Progenitor cell of endocrine pancreas (in vitro differentiated cells): ENCODE measurements at places on chromosomes 7 and 10. TPM values are rescaled to one million over a fixed set of nuclear protein-coding genes. Genes with fewer than 3 reads are reported as not detected.

GRCh38 chr7:31304446-31304845 lies 36.1 kb downstream of the NEUROD6 start:
- DNase-seq = no peak

DNA sequence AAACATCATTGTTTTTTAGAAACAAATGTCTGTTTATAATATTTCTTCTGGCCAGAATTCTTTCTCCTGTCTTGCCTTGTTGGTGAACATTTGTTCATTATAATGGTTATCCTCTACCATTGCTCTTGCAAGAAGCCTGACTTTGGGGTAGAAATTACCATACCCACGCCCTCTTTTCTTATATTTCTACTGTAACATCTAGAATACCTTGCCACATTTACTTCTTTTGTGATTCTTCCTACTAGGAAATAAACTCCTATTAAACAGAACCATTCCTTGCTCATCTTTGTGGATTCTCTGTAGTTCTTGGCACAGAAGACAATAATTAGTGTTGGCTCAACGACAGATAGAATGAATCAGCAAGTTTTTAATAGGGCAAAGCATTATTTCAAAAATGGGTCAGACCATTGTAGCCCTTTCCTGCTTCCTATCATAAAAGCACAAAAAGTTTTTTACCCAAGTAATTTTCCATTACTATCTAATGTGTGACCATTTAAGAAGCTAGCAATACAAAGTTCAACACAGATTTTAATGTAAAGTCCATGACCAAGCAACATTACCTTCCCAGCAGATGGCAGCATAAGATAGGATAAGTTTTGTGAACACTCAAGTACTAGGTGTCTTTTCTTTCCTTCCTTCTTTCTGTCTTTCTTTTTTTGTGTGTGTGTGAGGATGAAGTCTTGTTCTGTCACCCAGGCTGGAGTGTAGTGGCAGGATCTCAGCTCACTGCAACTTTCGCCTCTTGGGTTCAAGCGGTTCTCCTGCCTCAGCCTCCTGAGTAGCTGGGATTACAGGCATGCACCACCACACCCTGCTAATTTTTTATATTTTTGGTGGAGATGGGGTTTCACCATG lies 270.4 kb downstream of the HGF start:
- DNase-seq = no peak

ASAH2 gene
- 6.1 and 6.6 TPM in 2 replicates for total RNA-seq

SH2D4B gene
- total RNA-seq = 0.11 and 0.12 TPM in 2 replicates

GNAT3 gene
- total RNA-seq = not detected in 2 replicates

DNA sequence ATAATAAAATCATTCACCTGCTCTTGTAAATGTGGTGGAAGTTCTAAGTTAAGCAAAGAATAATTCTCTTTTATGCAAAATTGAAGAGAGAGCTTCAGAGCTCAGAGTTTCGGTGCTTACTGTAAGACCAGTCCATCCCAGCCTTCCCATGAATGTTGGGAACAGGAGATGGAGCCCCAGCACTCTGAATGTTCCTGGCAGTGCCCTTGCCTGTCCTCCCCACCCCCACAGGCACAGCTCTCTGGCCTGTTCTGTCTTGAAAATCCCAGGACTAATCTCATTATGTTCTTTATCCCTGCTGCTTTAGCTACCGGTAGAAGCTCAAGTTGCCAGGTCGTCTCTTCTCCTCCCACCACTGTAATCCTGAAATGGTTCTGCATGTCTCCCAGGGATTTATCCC lies 29.1 kb upstream of the LHFPL3 start:
- DNase-seq = no peak

LRMDA gene
- total RNA-seq = 6.5 and 9.7 TPM in 2 replicates

DNA sequence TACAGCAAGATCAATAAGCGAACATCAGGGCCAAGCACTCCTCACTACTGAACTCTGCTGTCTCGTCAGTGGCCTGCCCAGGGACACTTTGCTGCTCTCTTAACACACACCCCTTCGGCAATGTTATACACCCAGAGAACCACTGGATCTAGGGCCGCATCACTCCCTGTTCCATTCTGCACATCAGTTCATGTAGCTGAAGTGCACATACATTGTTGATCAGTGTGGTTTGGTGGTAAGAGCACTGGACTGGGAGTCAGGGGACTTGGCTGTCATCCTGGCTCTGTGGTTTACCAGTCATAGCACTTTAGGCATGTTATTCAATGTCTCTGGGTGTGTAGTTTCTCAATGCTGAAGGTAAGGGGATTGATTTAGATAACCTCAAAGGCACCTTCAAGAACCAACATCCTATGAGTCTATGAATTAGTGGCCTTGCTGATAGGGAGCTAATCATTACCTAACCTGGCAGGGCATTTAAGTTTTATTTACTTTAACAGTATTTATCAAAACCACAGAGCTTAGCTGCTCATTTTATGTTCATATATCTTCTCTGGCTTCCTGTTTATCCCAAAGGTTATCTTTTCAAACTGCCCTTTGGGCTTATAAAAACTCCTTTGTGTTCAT lies 24.8 kb downstream of the DUSP5 start:
- no peak for DNase-seq

GRCh38 chr10:123014772-123015171 lies 6.0 kb downstream of the ACADSB start:
- DNase-seq = no peak

- DNase-seq = no peak
These were observed 3.4 kb downstream of the DNMBP start for GRCh38 chr10:100006243-100006886.

PRKAR2B gene
- total RNA-seq = 19.2 and 20.3 TPM in 2 replicates

- DNase-seq = no peak
These were observed 5.5 kb downstream of the DNTT start for GRCh38 chr10:96309628-96310320.

DNA sequence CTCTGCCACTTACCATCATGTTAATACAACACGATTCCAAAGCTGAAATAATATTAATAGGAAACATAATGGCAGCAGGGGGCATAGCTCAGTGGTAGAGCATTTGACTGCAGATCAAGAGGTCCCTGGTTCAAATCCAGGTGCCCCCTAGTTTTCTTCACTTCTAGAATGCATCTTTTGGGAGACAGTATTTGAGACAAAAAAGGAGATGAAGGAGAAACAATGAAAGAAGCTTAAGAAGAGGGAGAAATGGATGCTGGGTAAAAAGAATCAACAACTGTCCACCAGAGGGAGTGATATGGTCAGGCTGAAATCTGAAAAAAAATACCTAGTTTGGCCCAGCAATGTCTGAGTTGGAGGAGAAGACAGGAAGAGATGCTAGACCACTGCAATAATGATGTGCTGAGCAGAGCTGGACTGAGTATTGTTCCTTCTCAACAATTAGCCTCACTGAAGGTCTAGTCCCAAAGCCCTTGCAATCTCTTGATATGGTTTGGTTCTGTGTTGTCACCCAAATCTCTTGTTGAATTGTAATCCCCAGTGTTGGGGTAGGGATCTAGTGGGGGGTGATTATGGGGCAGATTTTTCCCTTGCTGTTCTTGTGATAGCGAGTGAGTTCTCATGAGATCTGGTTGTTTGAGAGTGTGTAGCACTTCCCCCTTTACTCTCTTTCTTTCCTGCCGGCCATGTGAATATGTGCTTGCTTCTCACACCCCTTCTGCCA lies 48.3 kb downstream of the ZNF783 start:
- DNase-seq = no peak

- peak; percentile 38 for DNase-seq
These were observed 38.1 kb downstream of the CFAP46 start for GRCh38 chr10:132904181-132904813.

GRCh38 chr7:129122078-129122750 lies 22.3 kb upstream of the TSPAN33 start:
- no peak for DNase-seq

DNA sequence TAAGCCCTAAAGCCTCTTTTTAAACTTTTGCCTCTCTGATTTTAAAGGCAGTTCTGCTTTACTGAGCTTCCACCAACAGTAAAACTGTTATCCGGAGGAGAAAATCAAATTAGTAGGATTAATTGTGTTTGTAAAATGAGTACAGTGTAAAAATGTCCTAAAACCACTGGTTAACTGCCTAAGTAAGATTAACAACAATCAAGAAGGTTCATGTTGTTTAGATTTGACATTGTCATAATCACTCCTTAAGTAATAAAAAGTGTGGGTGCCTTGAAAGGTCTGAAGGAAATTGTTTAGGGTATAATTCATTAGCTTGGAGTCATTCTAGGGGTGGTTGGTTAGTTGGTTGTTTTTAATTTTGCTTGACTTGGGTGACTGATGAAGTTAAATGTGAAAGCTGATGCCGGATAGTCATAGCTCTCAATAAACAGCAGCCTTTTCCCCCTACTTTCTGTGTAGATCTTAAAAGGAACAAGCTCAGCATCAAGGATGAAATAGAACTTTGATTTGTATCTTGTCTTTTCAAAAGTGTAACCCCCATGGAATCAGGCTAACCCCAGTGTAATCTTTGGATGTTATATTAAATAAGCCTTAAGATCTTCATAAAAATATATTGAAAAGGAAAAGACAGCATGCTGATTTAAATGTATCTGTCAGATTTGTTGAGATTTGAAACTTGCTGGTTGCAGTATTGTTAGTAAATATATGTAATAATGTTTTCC lies 148.3 kb downstream of the ARID5B start:
- no peak for DNase-seq

- no peak for DNase-seq
These were observed 351.1 kb downstream of the TFEC start for GRCh38 chr7:115679423-115679822.

CALY gene
- 2.3 and 2.5 TPM in 2 replicates for total RNA-seq

DNA sequence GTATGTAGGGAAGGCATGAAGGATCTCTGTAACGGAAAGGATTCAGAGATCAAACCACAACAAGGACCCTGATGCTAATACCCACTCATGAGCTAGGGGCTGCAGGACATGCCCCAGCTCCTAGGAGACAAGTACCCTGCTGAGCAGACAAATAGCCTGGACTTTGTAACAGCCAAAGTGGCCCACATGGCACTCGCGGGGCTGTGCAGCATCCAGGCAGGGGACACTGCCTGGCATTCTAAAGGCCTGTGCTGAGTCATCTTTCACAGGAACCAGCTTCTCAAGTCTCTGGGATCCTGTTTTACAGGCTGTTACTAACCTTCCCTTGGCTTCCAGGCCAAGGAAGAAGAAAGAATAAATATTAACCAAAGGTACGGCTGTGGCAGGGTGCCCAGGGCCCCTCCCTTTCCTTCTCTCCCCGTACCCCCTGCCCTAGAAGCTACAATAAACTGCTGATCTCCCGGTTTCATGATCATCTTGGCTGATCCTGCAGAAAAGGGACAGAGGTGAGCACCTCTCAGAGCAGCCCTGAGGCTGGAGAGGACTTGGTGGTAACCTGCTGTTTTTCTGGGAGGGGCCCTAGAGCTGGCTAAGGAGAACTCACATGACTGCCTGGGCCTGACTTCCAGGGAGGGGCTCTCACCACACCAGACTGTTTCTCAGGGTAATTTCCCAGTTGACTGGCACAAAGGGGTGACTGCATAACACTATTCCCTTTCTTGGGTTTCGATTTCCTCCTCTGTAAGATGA lies 4.2 kb upstream of the RPEL1 start:
- DNase-seq = no peak

- no peak for DNase-seq
These were observed 68.1 kb downstream of the TNS3 start for GRCh38 chr7:47513741-47514241.

DNA sequence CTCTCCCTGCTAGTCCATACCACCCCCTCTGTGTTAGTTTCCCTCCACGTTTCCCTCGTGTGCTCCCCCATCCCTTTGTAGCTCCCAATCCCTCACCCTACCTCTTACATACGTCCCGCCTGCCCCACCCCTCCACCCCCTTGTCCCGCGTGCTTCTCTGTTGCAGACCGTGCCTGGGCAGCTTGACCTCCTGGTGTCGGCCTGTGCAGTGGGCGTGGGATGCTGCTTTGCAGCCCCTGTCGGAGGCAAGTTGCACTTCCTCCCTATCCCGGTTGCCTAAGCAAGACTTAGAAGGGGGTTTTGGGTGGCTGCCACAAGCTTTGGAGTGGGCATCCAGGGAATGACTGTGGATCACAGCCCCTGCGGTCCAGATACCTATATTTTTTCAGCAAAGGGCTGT lies 7.7 kb downstream of the CLCN1 start:
- no peak for DNase-seq

DNA sequence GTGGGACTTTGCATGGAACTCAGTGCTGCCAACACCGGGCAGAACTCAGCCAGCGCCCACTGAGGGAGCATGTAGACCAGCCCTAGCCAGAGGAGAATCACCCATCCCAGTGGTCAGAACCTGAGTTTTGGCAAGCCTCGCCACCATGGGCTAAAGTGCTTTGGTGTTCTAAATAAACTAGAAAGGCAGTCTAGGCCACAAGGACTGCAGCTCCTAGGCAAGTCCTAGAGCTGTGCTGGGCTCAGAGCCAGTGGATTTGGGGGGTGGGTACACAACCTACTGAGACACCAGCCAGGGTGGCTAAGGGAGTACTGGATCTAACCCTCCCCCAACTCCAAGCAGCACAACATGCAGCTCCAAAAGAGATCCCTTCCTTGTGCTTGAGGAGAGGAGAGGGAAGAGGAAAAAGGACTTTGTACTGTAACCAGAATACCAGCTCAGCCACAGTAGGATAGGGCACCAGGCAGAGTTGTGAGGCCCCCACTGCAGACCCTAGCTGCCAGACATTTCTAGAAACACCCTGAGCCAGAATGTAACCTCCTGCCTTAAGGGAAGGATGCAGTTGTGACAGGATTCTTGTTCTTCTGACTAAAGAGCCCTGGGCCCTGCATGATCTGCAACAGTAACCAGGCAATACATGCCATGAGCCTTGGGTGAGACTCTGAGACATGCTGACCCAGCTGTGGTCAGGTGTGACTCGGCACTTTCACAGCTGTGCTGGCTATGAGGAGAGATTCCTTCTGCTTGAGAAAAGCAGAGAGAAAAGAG lies 24.4 kb downstream of the GSDME start:
- no peak for DNase-seq

DNA sequence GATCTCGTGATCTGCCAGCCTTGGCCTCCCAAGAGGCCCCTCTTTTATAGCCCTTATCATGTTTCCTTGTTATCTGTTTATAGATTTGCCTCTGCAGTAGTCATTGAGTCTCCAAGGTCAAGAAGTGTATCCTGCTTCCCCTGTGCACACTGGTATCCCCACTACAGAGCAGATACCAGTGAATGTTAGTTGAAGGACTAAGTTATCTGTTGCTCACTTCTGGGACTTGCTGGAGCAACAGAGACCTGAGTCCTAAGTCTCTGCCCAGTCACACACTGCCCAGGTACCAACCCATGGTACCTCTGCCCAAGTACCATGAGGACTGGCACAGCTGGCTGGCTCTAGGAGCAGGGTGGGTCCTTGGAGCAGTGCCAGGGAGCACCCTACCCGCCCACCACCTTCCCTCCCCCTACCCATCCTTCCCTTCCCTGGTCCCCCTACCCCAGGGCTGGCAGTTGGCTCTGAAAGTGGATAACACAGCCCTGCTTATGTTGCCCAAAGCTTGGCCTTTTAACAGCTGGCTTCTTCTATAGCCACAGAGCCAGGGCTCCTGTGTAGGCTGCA lies 26.5 kb upstream of the PDCD4 start:
- no peak for DNase-seq

TUBB8 gene
- 0.71 and 0.77 TPM in 2 replicates for total RNA-seq

DNA sequence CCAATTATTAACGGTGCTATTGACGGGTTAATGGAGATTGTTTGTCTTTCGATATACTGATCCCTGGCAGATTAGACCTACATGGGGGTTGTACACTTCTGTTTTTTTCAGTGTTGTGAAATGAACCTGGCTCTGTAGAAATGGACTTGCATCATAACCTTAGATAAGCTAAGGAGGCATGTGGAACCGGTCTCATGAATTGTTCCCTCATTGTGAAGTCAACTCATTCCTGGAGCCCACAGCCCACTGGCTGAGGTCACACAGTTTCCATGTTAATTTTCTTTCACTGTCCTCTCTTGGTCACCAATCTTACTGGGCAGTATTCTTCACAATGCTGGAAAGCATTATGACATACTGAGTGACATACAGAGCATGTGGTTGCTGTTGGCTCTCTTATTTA lies 202.8 kb downstream of the BMPER start:
- no peak for DNase-seq

PNLIPRP1 gene
- not detected in 2 replicates for total RNA-seq

FKBP9 gene
- 86.4 and 90.7 TPM in 2 replicates for total RNA-seq

ELMO1 gene
- total RNA-seq = 65.5 and 66.1 TPM in 2 replicates
